ENCODE measurements at places on chromosomes 3 and 15.

DNA sequence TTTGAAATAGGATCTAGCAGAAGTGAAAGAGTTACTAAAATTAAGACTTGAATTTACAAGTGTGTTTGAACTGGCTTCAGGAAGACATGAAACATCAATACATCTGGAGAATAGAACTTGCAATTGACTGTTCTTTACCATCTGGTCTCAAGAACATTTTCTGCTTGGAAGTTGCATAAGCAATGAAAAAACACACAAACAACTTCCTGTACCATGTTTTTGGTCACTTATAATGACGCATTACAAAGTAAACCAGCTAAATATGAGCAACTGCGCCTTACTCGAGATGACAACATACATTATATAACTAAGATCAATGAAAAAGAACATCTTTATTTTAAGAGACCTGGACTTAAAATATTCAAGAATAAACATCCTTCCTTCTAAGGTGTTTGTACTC, 112.5 kb downstream of the TIGIT start:
- no peak for DNase-seq

- no peak for DNase-seq
These were observed 901.1 kb downstream of the TBL1XR1 start for GRCh38 chr3:176296066-176296597.

DNA sequence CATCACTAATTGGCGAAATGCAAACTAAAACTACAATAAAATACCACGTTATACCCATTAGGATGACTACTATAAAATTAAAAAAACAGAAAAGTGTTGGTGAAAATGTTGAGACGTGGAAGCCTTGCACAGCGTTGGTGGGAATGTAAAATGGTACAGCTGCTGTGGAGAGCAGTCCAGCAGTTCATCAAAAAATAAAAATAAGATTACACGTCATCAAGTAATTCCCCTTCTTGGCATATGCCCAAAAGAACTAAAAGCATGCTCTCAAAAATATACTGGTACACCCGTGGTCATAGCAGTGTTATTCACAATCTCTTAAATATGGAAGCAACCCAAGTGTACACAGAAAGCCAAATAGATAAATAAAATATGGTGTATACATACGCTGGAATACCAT, 71.8 kb upstream of the NDN start:
- DNase-seq: no peak

GRCh38 chr15:41825572-41826535, 2.0 kb upstream of the JMJD7 start:
- DNase-seq: no peak

DNA sequence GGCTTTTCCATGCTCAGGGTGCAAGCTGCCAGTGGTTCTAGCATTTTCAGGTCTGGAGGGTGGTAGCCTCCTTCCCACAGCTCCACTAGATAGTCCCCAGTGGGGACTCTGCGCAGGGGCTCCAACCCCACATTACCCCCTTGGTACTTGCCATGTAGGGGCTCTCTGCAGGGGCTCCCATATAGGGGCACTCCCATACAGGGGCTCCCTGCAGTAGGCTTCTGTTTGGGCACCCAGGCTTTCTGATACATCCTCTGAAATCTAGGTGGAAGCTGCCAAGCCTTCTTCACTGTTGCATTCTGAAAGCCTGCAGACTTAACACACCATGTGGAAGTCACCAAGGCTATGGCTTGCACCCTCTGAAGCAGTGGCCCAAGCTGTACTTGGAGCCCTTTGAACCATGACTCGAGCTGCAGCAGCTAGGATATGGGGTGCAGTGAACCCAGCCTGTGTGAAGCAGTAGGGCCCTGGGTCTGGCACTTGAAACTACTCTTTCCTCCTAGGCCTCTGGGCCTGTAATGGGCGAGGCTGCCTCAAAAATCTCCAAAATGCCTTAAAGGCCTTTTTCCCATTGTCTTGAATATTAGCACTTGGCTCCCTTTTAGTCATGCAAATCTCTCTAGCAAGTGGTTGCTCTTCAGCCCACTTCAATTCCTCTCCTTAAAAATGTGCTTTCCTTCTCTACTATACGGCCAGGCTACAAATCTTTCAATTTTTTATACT, 96.4 kb downstream of the TPRA1 start:
- DNase-seq: no peak

DNA sequence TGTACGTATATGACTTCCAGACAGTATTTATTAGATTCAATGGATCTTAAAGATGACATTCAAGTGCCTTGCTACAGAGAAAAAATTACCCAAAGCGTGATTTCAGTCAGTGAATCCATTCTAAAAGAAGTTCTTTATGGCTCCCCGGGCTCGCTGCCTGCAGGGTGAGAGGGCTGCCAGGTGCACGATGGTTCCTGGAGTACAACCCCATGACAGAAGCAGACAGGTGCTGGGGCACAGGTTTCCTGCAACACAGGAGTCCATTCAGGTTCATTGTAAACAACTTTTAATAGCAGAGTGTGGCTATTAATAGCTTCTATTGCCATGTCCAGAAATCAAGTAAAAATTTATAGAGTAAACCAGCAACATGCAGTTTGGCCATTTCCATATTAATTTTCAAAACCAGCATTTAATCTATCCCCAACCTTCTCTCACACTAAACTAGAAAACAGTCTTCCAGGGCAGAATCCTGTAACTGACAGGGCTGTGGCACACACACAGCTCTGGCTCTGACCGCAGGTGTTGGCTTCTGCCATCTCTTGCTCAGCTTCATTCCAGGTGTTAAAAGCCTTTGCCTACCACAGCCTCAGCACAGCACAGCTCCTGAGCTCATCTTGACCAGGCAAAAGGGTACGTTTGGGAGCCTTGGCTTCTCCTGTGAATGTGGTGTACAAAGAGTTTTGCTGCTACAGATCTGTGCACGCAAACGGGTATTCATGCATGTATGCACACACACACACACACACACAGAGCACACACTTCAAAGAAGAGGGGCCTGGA, 185.9 kb downstream of the MEX3B start:
- DNase-seq: peak; percentile 70

GRCh38 chr15:46309914-46310313, 675.1 kb downstream of the SQOR start:
- DNase-seq: peak; percentile 56

DNA sequence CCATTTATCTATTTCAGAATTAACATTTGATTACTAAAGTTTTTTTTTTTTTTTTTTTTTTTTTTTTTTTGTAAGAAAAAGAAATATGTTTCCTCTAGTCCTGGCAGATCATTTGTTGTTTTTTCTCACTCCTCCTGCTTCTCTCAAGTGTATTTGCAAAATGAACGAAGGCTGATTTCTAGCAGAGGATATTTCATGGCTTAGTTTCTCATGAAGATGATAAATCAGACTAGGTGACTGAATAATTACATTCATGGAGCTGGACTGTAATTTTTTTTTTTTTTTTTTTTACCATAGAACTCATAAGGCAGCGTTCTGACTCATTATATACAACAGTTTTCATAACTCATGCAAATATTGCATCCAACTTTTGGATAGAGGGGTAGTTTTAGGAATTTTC, 332.5 kb upstream of the SEMA6D start:
- DNase-seq: no peak

GRCh38 chr3:170428095-170428494, 9.4 kb downstream of the CLDN11 start:
- no peak for DNase-seq

DNA sequence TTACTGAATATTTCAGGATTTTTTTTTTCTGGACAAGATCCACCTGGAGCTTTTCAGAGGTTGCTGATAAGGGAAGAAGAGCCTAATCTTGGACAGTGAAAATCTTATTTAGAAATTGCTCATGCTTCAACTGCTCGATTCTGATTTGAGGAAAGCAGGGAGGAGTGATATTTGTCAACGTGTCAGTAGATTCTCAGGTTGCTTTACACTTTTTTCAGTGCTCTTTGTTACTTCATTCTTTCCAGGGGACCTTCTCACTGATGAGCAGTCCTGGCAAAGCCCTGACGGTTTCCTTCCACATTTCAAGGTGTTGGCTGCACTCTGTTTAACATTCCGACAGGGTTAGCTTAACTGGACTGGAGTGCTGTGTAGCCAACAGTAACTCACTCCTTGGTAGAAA, 24.1 kb upstream of the RARB start:
- DNase-seq: no peak

GRCh38 chr15:65870889-65871533, 1.7 kb downstream of the RAB11A start:
- no peak for DNase-seq

- DNase-seq: no peak
These were observed 1332.8 kb downstream of the ZPLD1 start for GRCh38 chr3:103767635-103768034.

GRCh38 chr3:49805367-49805782, 2.3 kb downstream of the INKA1 start:
- DNase-seq: no peak

- no peak for DNase-seq
These were observed 6.0 kb downstream of the FAM43A start for GRCh38 chr3:194691481-194692283.
